GM20000 (cell line): ENCODE measurements at places on chromosomes 12 and 14.

- DNase-seq: no peak
Measured at GRCh38 chr12:47378907-47379306, 299.1 kb upstream of the AMIGO2 start.

- DNase-seq: no peak
Measured at GRCh38 chr12:50932787-50933280, 19.5 kb upstream of the HIGD1C start.

DNA sequence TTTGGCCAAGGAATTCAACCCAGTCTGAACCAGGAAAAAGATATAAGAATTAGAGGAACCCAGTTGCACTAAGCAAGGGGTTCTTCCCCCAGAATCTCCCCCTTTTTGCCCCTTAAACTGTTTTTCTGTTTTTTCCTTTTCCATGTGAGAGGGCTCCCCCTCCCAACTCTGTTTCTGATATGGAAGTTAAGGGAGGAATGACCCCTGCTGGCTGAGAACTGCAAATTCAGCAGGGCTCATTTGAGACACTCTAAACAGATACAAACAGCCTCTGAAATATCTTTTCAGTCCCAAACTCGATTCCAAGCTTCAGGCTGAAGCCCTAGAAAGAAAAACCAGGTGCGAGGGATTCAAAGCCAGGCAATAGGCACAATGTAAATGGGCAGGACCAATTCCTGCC is 132.7 kb downstream of the SLC41A2 start:
- no peak for DNase-seq

DNA sequence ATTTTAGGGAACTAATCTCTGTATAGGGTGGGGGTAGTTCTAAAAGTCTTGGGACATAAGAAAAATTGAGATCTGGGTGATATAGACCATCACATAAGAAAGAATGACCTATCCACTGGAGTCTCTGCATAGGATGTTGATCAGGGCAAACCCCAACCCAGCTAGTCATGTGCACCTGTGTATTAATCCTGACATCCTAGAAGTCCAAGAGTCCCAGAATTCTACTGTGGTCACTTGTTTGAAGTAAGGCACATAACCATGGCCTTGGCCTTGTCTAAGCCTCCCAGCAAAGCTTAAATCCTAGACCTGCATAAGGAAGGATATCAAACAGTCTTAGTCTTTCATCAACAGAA is 334.1 kb upstream of the DCN start:
- DNase-seq: no peak

- no peak for DNase-seq
Measured at GRCh38 chr12:75862692-75863471, 168.7 kb downstream of the PHLDA1 start.

GRCh38 chr12:3931206-3931605 is 58.0 kb upstream of the PARP11 start:
- DNase-seq: no peak
